ENCODE measurements at places on chromosomes 3 and 15.
A peak's percentile ranks its signal among the peaks of the same experiment; 100 is the strongest.

GRCh38 chr15:88533376-88533775 lies 13.1 kb downstream of the DET1 start:
- no peak for DNase-seq

DNA sequence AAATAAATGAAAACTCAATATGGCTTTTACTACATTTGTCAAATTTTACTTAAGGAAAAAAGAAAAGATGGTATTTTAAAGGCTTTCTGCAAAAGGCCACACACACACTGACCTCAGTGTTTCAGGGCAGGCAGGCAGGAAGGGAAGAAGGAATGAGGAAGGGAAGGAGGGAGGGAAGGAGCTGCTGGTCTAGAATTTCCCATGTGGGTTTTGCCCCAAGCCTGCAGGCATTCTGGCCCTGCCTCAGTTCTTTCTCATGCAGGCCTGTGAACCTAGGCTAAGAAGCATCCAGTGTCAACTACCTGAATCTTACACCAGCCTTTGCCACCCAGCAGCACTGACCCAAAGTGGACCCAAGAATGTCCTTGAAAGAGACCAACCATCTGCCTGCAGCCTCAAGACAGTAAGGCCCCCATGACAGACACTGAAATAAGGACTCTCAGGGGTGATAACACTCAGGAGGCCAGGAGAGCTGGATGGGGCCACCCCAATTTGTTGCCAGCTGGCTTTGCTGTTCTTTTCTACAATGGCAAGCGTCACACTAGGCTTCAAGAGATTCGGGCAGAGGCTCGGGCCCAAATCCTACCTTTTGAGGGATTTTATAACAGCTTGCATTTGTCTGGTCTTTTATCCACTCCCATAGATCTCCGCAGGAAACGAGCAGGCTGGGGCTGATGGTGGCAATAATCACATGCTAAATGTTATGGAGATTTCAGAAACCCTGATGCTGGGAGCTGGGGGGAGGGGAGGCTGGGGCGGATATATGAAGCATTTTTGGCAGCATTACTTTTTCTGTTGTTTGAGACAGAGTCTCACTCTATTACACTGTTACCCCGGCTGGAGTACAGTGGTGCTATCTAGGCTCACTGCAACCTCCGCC lies 51.4 kb downstream of the XXYLT1 start:
- DNase-seq = no peak

GRCh38 chr3:184811999-184812661 lies at the start of gene VPS8:
Gene VPS8, plus strand, starts transcription at chr3:184812166. Its CDS starts 12,467 bp downstream, at chr3:184824633.
- DNase-seq = peak; percentile 42

GRCh38 chr3:22691856-22692628 lies 511.1 kb upstream of the UBE2E2 start:
- DNase-seq = no peak

GRCh38 chr15:75151214-75152128 lies 50.2 kb upstream of the C15orf39 start:
- no peak for DNase-seq

GRCh38 chr15:69116391-69116790 lies 44.0 kb upstream of the GLCE start:
- no peak for DNase-seq

DNA sequence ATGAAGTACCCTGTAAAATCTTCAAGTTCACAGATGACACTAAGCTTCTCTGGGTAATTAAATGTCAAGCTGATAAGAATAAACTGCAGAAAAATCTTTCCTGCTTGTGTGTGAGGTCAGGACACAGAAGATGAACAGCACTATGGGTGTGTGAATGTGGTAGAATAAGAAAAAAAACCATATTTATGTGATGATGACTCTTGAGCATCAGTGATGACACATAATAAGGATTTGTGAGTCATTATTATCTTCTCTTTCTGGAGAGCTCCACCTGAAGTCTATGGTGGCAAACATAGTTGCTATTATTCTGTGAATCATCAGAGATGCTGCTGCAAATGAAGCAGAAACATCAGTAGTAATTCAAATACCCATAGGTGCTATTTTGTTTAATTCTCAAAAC lies 422.4 kb downstream of the DIPK2A start:
- no peak for DNase-seq

DNA sequence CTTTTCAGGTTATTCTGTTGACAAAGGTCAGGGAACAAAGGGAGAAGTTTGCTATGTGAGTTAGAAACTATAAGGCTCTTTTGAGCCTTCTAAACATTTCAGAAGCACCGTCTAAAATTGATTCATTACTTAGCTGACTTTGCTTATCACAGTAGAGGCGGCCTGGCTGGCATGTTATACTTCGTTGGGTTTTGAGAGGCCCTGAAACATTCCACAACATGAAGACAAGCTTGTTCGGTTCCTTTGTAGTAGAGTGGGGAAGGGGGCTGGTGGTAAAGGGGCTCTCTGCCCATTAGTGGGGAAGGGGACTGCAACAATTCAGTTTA lies 23.6 kb downstream of the ZBTB38 start:
- no peak for DNase-seq

GRCh38 chr15:29840054-29840453 lies 17.8 kb upstream of the TJP1 start:
- DNase-seq = no peak

DNA sequence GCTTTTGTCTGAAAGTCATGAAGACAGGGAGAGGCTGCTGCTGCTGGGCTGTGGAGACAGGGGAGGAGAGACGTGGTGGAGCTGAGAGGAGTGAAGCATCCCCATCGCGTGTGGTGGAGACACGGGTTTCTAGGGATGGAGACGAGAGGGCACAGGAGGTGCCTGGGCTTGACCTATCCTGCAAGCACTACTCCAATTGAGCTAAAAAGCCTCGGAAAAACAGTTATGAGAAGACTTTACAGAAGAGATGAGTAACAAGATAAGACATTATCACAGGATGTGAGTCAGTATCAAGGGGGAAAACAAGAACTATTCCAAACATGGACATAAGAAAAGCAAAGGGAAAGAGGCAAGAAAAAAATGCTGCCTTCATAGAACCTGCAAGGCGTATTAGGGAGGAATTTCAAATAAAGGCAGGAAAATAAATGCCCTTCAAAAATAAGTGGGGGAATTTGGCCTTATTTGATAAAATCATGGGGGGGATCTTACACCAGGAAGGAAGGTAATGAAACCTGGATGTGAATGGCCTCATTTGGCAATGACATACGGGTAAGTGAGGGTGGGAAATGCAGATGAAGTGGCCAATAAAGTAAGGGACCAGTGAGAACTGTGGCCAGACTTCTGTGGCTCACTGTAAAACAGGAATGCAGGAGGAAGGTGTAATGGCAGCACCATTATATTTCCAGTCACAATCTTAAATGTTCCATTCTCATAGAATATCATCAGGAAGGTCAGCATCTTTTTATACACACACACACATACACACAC lies 97.9 kb downstream of the PLD1 start:
- no peak for DNase-seq

DNA sequence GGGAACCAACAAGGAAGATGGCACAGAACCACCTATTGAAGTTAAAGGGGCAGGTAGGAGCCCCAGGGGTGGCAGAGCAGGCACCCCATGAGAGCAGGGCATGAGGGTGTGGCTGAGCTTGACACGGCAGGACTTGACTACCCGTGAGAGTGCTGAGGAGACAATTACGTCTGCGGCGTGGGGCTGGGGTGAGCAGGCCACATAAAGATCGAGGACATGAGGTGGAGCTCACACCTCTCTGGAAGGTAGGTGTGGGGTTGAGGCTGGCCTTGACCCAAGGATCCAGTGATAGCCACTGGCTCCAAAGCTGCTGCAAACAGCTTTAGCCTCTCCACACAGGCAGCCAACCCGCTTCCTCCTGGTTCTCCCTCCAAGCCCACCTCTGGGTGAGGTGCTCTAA lies 64.5 kb downstream of the PCSK6 start:
- DNase-seq = no peak

DNA sequence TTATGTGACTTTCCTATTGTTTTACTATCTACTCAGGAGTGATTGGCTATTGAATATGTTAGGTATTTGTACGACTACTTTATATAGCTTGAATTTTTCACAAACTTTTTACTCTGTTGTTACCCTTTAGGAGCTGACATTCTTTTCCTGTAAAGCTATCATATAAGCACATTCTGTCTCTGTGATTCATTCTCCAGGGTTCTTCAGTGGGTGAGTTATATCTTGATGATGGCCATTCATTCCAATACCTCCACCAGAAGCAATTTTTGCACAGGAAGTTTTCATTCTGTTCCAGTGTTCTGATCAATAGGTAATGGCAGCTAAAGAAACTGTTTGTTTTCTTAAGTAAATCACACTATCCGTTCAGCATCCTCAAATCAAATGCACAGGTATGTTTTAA lies 10.1 kb upstream of the CAPN3 start:
- no peak for DNase-seq

DNA sequence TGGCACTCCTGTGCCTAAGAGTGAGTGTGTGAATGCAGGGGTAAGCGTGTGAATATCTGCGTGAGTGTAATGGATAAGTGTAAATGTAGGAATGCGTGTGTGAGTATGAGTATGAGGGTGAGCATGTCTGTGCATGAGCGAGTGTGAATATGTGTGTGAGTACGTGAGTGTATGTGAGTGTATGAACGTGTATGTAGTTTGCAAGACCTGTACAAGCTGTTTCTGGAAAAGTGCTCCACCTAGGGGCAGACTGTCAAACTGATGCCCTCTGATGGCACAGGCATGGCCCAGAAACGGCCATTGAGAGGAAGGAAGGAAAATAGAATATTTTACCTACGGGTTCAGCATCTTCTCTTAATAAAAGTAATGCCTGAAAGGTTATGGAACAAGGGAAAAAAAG lies 24.4 kb upstream of the FRMD4B start:
- no peak for DNase-seq

GRCh38 chr3:48679411-48680391 lies 6.0 kb downstream of the NCKIPSD start:
- no peak for DNase-seq

- no peak for DNase-seq
These were observed at the start of gene ZNF35 for GRCh38 chr3:44648564-44649229. Gene ZNF35, plus strand, starts transcription at chr3:44648732. Its CDS starts 2,336 bp downstream, at chr3:44651068.

DNA sequence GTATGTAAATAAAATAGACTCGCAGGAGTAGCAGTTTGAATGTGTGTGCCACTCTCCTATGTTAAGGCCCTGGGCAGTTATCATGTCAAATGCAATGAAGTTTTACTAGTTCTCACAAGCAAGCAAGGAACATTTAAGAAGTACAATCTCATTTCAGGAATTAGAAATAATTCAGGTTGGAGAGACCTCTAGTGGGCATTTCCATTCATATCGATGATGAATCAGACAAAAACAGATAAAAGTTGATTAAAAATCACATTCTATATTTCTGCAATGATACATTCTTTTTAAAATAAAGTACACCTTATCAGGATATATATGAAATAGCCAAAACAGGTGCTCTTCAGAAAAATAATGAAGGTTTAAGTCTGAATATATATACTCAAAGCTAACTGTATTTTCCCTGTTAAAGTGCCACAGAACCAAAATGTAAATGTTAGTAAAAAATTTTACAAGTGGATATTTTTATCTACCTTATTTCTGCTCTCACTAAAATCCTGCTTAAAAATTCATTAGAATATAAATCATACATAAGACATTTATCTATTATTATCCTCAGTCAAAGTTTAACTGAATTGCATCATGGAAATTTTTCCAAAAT lies 492.4 kb upstream of the FRG2C start:
- DNase-seq = no peak

GRCh38 chr3:69409831-69410230 lies 23.9 kb upstream of the FRMD4B start:
- no peak for DNase-seq

DNA sequence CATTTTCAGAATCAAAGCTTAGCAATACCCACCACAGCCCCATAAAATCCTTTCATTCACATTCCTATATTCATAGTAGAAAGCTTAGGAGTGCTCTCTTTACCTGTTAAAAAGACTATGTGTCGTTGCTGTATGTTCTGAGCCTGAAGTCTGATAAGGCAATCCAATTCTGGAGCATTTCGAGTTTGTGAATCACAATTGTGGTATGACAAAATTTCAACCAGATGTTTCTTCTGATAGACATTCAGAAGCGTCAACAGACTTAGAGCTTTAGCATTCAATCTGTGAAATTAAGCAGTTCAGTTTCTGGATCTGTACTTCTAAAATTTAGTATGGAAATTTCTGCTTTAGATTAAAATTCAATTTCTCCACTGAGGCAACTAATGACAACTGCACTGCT lies 58.3 kb downstream of the TASOR start:
- DNase-seq = no peak

GRCh38 chr15:35019404-35020327 lies 31.6 kb upstream of the ZNF770 start:
- no peak for DNase-seq

GRCh38 chr3:130841357-130841756 lies 52.5 kb upstream of the ATP2C1 start:
- no peak for DNase-seq

- no peak for DNase-seq
These were observed 161.7 kb downstream of the ARPP21 start for GRCh38 chr3:35800960-35801459.

- no peak for DNase-seq
These were observed 62.8 kb downstream of the POLR2M start for GRCh38 chr15:57769266-57769665.

DNA sequence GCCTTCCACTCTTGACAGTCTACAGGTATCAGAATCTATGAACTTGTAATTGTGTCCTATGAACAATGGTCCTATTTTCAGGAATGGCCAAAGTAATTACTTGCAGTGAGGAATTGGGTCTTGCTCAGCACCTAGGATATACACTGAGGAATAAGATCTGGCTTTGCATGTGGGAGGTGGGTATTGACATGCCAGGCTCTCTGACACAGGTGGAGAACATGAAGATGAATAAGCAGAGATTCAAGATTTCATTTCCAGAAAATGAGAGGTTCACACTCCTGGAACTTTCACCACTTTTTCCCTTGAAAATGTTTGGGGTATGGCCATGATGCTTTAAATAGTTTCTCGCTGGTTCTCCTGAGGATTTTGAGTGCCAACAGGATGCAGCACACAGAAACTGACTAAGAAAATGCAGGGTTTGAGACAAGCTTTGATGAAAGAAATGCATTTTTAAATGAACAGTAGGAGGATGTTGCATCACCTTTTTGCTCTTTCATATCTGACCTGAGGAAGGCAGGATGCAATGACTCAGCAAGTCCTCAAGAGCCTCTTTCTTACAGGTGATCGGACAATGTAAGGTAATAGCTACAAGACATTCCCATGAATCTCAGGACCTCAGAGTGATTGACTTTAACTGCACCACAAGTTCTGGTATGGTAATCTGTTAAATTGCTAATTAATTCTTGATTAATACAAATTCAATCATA lies 3.7 kb downstream of the HRG start:
- no peak for DNase-seq

GRCh38 chr3:136194409-136195257 lies 1.5 kb downstream of the MSL2 start:
- no peak for DNase-seq

All from cortex of kidney (tissue), 1 donor.